Head of caudate nucleus (tissue), 42 donors: ENCODE measurements at places on chromosomes 3 and 15.
A peak's percentile ranks its signal among the peaks of the same experiment; 100 is the strongest.

DNA sequence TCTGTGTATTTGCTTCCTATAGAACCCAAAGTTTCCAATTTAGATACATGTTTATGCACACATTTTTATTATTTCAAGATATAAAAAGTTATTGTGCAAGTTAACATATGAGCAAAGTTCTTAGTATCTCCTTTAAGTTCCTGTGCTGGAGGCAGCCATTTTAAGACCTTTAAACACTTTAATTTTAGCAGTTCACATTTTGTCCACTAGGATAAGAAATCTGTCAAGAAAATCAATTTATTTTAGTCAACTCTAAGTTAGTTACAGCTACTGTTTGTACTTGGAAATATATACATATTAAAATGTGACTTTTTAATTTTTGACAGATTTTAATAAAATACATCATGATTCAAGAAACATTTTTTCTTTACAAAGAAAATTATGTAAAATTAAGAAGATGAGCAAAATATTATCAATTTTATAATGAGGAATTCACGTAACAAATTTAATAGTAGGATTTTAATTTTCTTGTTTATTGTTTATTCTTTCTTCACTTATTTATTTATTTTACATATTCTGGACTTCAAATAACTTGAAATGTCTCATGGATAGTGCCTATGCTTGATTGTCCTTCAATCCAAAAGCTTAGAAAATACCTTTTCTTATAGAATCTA, 402.6 kb upstream of the GBE1 start:
- no peak for DNase-seq

DNA sequence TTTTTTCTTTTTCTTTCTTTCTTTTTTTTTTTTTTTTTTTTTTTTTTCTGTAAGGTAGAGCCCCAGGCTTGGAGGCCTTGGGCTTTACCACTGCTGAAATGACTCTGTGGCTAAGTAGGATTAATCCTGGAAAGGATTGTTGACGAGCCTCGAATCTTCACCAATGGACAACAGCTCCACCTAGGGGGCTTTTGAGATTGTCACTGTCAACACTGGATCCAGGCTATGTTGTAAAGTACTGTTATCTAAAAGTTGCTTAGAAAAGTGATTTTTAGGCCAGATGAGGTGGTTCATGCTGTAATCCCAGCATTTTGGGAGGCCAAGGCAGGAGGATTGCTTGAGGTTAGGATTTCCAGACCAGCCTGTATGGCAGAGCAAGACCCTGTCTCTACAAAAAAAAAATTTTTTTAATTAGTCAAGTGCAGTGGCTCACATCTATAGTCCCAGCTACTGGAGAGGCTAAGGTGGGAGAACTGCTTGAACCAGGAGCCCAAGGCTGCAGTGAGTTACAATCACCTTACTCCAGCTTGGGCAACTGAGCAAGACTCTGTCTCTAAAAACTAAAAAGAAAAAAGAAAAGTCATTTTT, 41.6 kb downstream of the KLHL18 start:
- peak; percentile 75 for DNase-seq

GRCh38 chr15:100278596-100279380, 63.0 kb downstream of the ADAMTS17 start:
- no peak for DNase-seq

DNA sequence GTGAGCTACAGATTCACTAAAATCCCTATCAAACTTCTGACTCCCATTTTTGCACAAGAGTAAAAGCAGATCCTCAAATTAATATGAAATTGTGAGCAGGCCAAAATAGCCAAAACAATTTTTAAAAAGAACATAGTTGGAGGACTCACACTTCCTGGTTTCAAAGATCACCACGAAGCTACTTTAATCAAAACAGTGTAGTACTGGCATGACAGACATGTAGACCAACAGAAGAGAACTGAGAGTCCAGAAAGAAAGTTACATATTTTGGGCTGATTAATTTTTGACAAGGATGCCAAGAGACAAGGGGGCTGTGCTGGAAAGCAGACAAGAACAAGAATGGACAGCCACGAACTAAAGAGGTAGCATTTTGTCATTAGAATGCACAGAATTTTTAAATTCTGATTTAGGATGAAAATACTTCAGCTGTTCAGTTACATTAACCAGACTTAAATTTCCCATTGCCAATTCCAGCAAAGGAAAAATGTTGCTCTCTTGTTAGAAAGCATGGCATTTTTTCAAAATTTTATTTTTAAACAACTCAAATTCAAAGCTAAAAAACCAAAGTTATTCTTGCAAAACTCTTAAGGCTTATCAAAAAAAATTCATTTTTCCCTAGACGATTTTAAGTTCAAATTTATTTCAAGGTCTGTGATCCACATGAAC, 14.0 kb downstream of the RYK start:
- DNase-seq, result no peak

- DNase-seq, result no peak
Measured at GRCh38 chr3:30639937-30640336, 33.5 kb downstream of the TGFBR2 start.

- no peak for DNase-seq
Measured at GRCh38 chr3:147417551-147418295, 8.6 kb downstream of the ZIC1 start.

GRCh38 chr3:28940530-28940929, 340.3 kb upstream of the RBMS3 start:
- DNase-seq, result no peak

DNA sequence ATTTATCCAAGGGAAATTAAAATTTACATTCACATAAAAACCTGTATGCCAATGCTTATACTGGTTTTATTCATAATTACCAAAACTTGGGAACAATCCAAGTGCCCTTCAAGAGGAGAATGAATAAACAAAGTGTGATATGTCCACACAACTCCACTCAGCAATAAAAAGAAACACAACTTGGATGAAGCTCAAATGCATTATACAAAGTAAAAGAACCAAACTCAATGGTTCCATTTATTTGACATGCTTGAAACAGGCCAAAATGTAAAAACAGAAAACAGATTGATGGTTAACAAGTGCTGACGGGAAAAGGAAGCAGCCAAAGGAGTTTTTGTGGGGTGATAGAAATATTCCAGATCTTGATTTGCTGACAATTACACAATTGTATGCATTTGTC, 23.5 kb downstream of the OCA2 start:
- no peak for DNase-seq

DNA sequence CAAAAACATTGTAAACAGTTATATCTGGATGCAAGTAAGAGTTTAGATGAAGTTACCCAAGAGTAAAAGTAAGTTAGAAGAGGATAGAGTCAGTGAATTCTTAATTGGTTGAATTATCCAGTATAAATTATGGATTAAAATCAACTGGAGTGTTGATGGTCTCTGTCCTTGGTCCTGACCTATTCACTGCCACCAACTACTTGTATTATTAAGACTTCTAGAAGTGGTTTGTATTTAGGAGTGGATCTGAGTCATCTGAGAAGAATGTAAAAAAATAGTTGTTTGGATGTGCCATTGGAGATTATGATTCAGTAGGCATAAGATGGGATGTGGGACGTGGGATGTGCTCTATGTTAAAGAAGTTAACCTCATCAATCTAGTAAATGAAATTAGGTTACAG, 86.4 kb downstream of the SYNPR start:
- DNase-seq, result no peak

GRCh38 chr3:59540696-59541095, 490.9 kb upstream of the CFAP20DC start:
- DNase-seq, result no peak

DNA sequence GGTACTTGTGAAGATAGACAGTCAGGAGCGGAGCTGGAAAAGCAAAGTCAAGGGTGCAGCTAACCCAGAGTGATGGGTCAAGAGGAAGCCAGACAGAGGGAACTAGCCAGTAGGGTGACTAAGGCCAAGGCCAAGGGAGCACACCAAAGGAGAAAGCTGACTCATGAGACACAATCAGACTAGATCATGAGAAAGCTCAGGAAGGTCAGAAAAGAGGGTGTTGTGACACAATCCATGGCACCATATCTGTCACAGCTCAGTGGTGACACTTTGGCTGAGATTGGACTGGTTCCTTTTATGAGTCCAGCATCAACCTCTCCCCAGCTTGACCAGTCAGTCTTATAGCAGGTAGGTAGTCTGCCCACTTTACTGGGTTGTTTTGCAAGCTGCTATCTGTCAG, 22.2 kb downstream of the P2RY1 start:
- DNase-seq, result no peak

- DNase-seq, result no peak
Measured at GRCh38 chr3:143031327-143031726, 30.0 kb downstream of the U2SURP start.

GRCh38 chr3:11155341-11156025, 1.2 kb downstream of the HRH1 start:
- DNase-seq, result peak; percentile 82

DNA sequence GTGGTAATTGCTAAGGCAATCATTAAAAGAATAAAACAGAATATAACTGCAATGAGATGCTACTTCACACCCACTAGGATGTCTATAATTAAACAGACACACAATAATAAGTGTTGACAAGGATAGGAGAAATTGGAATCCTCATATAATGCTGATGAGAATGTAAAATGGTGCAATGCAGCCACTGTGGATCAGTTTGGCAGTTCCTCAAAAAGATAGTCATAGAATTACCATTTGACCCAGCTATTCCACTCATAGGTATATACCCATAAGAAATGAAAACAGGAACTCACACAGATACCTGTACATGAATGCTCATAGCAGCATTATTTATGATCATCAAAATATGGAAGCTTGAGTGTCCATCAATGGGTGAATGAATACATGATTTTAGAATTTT, 9.6 kb upstream of the RNF111 start:
- DNase-seq, result no peak

DNA sequence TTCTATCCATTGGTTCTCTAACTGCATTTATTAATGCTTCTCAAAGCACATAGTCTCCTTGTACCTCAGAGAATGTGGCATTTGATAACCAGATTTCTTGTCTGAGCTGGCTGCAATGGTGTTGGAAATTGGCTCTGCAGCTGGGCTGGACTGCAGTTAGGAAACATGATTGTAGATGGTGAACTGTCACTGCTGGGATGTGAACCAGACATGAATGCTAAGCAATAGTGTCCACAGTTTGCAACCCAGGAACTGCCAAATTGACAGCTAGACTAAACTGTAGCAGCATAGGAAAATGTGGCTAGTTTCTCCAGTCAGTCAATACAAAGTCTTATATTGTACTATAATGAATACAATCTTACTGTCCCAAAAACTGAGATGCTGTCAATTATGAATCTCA, 656.6 kb upstream of the GOLIM4 start:
- DNase-seq, result no peak

DNA sequence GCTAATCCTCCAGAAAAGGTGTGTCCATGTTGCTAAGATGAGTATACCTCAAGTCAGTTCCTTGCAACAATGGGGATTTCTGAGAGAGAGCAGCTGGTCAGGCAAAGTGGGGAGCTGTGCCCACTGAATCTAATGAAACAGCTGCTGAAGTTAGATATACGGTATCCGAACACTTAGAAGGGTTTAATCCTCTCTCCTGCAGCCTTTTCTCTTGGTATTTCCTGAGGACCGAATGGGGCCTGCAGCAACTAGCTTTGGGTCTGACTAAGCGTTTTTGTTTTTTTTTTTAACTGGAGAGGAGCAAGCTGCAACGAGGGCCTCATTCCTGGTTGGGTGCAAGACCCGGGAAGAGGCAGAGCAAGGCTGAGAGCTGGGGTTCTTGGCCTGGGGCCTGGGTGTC, 37.6 kb upstream of the BNC1 start:
- no peak for DNase-seq

DNA sequence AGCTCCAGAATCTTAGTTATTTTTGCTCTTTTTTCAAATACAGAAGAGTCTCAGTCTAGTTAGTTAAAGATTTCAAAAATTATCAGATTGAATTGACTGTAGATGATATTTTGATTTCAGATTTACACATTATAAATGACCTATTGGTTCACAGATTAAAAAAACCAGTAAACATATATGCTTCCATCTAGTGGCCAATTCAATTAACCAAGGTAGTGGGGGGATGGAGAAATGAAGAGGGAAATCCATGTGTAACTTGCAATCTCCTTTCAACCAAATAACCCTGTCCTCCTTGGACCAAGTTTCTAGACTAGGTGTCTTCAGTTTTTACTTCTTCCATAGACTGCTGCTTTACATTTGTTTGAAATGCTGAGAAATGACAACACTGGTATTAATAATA, 789.8 kb downstream of the ROBO1 start:
- DNase-seq, result no peak

DNA sequence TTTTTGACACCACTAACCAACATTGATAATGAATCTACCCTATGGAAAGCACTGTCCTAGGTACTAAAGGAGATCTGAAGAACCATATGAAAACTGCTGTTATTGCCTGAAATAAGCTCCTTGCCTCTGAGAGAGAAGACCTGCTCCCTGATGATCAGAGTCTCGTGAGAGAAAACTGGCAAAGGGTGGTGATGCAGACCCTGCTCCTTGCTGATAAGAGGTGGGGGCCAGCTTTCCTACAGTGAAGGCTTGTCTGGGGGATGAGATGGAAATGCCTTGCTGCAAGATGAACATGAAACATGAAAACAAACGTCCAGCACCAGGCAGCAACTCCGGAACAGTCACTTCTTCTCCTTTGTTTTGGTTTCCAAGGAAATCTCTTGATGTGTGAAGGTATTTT, 31.9 kb downstream of the RASGRP1 start:
- DNase-seq, result no peak

DNA sequence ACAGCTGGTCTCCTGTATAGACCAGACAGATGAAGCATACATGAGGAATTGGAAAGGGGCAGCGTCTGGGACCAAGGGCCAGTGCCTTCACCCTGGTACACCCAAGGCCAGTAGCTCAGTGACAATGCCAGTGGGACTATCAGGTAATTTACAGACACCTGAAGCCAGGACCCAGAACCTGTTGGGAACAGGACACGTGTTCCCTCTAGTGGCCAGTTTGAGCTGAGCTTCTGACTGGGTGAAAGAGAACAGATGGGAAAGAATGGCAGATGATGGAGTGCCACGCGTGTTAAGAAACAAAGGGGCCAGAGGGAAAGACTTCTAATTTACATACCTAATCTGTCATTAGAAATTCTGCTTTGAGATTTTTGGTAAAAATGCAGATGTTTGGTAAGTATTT, 5.1 kb upstream of the SLC25A38 start:
- no peak for DNase-seq

DNA sequence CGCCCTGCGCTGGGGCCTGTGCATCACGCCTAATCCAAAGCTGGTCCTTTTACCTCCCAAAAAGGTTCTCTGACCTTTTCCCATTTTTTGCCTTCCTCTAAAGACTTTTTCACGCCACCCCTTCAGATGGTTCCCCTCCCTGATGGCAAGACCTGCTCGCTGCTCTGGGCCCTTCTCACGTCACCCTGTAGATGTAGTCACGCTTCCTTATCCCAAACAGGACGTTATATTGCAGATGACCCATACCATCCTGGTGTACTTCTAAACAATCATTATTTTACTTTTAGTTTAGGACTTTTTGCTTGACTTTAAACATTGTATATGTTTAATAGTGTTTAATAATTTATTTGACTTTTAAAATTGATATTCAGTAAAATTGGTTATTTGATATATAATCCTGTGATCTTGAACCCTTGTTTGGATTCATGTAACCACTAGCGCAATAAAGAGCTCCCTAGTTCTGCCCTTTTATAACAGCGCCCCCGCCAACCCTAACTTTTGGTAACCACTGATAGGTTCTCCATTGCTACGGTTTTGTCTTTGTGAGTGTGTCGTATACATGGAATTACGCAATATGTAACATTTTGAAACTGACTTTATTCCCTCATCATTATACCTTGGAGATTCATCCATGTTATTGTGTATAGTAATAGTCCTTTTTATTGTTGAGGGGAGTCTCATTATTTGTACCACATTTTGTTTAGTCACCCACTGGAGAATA, 159.0 kb upstream of the CHRNA7 start:
- DNase-seq, result no peak
